Stimulated activated effector memory CD8-positive, alpha-beta T cell treated with anti-CD3 and anti-CD28 coated beads, Interleukin-12 subunit alpha, Interleukin-12 subunit beta, amount 100 ng/mL, for 72 hours (primary cell): ENCODE measurements at places on chromosomes 3 and 15.

DNA sequence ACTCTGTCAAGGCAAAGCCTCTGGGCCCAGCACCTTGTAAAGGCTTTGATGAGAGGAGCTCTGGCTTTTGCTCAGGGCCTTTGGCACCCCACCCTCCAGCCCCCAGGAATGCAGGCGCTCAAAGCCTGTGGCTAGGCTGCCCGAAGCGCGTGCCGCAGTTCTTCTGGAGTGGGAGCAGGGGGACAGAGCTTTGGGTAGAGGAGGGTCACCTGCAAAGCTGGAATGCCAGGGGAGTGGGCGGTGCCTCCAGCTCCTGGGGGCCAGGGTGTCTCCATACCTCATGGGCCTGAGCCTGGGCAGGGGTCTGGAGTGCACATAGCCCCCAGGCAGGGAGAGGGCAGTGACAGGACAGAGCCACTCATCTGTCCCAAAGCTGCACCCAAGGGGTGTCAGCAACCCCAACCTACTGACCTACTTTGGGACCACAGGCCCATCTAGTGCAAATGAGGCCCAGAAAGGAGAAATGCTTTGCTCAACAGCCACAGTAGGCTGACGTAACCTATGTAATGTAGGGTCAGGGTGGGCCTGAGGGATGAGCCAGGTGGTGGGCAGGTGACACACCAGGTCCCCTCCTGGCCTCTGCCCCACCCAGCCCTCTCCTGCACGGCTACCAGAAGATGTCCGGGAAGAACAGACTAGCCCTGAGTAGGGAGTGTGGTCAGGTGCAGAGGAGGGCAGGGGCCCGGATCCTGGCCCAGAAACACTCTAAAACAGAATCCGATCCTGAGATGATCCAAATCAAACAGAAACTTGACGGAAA, 2.2 kb upstream of the CALML4 start:
- no peak for DNase-seq

DNA sequence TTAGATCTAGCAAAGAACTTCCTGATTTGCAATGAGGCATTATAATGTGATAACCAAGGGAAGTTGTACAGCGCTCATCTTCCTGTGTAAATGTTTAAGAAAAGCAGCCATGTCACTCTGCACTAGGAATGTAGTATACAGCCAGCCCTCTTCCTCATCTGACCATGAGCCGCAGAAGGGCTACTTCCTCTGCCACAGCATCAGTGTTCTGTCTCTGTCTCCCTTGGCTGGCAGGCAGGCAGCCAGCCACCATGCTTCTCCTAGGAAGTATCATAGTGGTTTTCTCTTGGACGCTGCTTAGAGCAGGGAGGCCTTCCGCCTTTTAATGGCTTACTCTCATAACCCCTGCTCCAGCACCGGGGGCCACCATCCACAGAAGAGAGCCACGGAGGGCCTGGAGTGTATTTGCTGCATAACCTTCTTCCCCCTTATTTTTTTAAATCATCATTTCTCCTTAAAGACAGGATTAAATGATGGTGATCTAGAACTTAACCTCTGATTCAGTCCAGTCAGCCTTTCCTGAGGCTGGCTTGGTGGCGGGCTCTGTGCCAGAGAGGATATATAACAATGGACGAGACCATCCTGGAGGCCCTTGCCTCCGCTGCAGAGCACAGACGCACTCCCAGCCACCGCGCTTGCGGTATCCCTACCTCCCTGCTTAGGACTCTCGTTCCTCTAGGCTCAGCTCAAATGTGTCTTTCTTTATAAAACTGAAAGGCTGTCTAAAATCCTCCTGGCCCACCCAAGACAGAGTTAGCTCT, 57.3 kb upstream of the PLXNA1 start:
- no peak for DNase-seq

GRCh38 chr3:78634316-78634715, 1133.5 kb downstream of the ROBO1 start:
- no peak for DNase-seq

DNA sequence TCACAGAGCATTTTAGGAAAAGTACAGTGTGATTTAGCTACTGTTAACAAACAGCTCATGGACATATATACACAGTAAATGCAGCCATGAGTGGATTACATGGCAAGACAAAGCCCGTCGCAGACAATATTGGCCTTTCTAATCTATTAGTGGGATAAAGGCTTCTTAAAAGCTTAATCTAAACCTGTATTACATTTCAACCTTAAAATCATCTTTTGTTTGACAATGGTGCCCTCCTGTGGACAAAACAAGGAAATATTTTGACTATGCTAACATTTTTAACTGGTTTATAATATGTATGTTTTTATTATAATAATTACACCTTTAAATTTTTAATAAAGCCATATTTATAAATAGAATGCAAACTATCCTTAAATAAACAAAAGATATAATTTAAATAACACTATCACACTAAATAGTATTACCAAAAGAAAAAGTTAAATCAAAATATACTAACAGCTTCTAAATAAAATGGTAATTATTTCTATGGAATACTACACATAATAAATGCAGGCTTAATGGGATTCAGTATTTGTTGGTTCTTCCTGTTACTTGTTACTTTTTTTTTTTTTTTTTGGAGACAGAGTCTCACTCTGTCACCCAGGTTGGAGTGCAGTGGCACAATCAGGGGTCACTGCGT, 38.6 kb downstream of the TAFA4 start:
- no peak for DNase-seq

- DNase-seq, result peak; percentile 3
These were observed 1.4 kb downstream of the CYFIP1 start for GRCh38 chr15:22978691-22979237.

DNA sequence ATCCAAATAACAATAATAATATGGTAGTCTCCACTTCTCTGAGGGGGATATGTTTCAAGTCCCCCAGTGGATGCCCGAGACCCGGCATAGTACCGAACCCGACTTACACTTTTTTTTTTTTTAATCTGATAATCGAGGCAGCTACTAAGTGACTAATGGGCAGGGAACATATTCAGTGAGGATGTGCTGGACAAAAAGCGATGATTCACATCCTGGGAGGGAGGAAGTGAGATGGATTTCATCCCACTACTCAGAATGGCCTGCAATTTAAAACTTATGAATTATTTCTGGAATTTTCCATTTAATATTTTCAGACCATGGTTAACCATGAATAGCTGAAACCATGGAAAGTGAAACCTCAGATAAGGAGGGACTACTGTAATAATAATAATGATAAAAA, 49.5 kb upstream of the SELENOK start:
- no peak for DNase-seq

DNA sequence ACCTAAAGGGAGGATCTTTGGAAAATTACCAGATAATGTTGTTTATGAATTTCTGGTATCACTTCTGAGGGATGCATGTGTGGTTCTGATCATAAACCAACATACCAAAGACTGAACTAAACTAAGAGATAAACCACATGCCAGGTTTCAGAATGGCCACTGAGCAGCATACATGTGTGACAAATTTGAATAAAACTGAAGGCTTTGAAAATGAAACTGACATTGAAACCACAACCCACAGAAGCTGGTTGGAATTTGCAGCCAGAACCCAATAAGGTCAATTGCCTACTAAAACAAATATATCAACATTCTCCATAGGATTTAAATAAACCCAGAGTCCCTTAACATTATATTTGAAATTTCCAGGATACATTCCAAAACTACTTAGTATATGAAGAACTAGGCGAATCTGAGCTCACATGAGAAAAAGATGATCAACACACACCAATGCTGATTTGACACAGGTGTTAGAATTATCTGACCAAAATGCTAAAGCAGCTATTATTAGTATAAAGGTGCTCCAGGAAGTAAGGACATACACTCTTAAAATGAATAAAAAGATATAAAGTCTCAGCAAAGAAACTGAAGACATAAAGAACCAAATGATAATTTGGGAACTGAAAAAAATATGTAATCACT, 125.0 kb downstream of the ZNF280D start:
- DNase-seq, result no peak

- DNase-seq, result no peak
These were observed 682 bp downstream of the ETFA start for GRCh38 chr15:76310475-76311099.

- no peak for DNase-seq
These were observed 38.9 kb upstream of the CLRN1 start for GRCh38 chr3:151011427-151011826.

DNA sequence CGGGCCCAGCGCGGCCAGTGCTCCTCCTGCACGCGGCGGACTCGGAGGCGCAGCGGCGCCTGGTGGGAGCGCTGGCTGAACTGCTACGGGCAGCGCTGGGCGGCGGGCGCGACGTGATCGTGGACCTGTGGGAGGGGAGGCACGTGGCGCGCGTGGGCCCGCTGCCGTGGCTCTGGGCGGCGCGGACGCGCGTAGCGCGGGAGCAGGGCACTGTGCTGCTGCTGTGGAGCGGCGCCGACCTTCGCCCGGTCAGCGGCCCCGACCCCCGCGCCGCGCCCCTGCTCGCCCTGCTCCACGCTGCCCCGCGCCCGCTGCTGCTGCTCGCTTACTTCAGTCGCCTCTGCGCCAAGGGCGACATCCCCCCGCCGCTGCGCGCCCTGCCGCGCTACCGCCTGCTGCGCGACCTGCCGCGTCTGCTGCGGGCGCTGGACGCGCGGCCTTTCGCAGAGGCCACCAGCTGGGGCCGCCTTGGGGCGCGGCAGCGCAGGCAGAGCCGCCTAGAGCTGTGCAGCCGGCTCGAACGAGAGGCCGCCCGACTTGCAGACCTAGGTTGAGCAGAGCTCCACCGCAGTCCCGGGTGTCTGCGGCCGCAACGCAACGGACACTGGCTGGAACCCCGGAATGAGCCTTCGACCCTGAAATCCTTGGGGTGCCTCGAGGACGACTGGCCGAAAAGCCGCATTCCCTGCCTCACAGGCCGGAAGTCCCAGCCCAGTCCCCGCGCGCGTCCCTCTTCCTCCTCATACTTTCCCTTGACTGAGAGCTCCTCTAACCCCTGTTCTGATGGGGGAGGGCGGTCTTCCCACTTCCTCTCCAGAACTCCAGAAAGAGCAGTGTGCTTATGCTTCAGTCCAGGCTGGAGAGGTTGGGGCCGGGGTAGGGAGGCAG, 1.4 kb upstream of the IL17RC start:
- DNase-seq, result no peak

GRCh38 chr15:77499087-77499760, 78.5 kb downstream of the HMG20A start:
- no peak for DNase-seq

DNA sequence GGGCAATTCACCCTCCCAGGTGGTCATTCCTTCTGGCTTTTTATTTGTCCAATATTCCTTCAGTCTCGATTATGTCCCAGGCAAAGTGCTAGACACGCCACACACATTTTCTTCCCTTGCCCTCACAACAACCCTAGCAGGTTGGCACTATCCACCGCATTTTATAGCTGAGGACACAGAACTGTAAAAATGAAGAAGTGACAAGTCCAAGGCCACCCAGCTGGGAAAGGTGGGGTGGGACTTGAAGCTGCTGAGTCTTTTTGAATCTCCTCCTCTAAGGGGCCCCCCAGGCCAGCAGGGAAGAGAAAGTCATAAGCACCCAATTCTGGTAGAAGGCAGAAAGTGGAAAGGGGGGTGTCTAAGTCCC, 60.6 kb downstream of the CEMIP start:
- no peak for DNase-seq

GRCh38 chr3:128273109-128273840, 120.0 kb downstream of the EEFSEC start:
- no peak for DNase-seq

DNA sequence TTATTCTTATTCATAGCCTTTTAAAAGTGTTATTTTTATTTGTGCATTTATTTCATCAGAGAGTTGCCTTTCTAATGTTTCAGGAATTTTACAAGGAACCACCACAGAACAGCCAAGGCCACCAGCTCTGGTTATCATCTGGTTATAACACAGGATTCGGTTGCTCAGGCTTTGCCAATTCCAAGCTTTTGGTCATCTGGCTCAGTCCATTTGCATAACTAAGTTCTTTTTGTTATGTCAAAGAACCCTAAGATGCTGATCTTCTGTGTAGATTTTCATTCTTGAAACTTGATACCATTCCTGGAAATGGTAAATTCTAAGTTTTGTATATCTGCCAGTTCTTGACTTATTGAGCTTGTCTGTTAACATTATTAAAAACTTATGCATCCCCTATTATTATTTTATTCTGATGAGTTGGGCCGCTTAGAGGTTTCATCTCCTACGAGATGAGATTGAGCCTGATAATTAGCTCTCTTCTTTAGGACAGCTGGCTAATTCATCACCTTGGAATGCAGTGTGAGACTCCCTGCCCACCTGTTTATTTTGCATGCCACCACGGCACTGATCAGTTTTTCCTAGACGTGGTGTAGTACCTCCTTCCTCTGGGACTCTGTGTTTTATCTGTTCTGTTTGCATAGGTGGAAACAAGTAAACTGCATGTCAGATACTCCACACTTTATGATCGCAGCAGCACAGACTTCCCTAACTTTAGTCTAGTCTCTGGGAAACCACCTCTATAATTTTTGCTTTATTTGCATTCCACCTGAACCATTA, 264.8 kb downstream of the SLCO3A1 start:
- DNase-seq, result no peak

DNA sequence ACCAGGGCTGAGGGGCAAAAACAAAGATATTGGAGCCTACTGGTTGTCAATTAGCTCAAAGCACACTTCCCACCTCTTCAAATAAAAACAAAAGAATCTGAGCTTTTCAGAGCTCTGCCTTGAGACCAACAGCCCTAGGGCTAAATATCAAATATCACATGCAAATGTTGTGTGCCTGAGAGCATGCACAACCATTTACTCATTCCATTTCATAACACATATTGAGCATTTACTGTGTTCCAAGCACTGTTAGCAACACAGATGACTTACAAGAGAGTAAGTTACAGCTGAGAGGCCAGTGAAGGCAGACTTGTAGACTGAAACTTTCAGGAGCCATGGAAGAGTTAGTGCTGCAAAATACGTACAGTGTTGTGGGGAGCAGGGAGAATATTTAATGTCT, 222.4 kb downstream of the CPNE4 start:
- DNase-seq, result no peak

- DNase-seq, result no peak
These were observed 14.8 kb downstream of the NT5DC2 start for GRCh38 chr3:52518723-52519444.

GRCh38 chr3:46904303-46905212, 27.0 kb downstream of the PTH1R start:
- DNase-seq, result no peak

DNA sequence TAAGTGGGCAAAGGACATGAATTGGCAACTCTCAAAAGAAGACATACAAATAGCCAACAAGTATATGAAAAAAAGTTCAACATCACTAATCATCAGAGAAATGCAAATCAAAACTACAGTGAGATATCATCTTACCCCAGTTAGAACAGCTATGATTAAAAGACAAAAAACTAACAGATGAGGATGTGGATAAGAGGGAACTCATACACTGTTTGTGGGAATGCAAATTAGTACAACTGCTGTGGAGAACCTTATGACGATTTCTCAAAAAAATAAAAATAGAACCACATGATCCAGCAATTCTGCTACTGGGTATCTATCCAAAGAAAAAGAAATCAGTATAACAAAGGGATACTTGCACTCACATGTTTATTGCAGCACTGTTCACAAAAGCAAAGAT, 28.6 kb downstream of the NEK10 start:
- no peak for DNase-seq

GRCh38 chr3:129927072-129927471, 33.6 kb upstream of the TMCC1 start:
- DNase-seq, result no peak
